Fibroblast of skin of left quadriceps (primary cell): ENCODE measurements at places on chromosomes 5 and 9.

- no peak for DNase-seq
Observed at GRCh38 chr5:15717001-15717400, 217.0 kb downstream of the FBXL7 start.

DNA sequence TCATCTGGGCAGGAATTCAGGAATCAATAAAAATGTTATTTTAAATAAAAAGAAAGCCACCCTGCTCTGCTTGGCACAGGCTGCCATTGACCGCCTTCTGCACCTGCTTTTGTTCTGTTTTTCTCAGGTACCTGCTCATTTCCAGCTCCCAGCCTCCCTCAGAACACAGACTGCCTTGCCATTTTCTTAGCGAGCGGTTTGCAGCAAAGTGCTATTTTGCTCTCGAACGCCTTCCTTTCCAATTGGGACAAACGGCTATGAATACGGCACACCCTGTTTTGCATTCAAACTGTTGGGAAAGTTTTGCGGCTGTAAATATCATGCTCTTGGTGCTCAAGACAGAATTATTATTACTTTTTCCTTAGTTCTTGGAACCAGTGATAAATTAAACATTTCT lies 25.1 kb upstream of the FCN1 start:
- no peak for DNase-seq

DNA sequence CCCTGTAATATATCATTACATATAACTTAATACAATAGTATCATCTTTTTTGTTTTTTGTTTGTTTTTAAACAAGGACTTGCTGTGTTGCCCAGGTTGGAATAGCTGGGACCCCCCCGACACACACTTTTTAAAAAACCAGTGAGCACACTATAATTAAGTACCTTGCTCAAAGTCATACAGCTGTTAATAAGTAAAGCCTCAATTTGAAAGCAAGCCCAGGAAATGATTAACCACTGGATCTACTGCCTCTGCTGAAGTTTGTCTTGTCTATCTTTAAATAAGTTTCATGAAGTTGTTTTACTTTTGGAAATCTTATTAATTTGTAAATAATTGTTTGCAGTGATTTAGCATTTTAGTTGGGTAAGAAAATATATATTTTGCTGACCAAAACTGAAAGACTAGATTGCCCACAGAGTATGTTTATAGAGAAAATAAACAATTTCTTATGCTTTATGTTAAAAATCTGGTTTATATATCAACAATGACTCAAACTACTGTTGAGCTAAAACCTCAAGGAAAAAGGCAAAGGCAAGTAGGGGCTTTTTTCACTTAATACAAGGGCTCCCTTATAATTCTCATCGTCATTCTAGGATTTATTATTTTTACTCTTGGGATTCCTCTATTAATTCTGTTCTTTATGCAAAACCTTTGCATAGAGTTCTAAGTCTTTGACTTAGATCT lies 5.8 kb upstream of the CARNMT1 start:
- peak; percentile 4 for DNase-seq

DNA sequence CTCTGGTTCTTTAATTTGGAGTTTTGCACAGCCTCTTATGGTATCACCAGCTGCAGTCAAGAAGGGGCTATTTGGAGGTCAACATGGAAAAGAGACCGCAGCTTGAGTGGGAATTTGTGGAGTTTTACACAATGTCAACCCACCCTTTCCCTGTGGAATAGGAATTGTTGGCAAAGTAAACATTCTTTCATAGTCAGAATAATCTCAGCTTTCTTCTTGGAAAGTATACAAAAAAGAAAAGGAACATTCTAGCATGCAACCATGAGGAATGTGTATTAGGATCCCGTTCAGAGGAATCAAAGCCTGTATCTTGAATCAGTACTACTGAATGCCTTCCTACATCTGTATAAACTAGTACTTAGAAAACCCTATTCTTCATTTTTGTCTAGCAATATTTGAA lies 107.6 kb downstream of the LURAP1L start:
- DNase-seq = peak; percentile 84

- no peak for DNase-seq
Observed at GRCh38 chr5:137887831-137888230, 1.4 kb upstream of the PKD2L2 start.

DNA sequence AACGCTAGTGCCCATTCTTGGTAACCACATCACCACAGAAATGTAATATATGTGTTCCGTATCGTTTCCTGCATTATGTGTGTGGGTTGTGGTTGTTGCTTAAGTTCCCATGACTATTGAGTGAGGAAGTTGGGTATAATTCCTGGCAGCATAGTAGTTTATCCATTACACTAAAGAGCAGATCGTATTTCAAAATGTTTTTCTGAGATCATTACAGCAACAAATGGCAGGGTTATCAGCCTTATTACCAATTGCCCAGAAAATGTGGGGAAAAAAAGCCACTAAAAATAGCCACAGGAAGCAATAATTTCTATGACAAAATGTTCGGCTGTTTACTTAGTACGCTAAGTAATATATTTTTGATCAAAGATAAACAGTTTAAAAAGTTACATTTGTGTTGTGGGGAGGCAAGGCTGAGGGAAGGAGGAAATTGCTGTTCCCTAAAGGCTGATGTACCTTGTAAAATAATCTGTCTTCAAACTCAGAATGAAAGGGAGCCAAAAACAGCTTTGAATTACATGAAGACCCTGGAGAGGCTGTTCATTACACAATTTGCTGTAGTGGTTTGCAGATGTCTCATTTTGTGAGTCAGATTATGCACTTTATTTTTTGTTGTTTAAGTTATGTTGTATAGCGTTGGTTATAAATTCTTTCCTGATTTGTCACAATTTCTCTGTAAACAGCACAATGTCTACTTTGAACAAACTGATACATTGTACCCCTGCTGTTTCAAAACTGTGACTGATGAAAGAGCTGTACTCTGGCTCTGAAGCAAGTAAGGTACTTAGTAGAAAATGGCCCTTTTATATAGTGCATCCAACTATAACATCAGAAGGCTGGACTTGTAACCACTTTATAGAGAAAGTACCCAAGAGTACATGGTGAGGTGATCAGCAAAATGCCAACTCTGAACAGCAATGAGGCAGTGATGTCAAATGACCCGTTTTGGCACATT lies 1028.5 kb downstream of the NR2F1-AS1 start:
- peak; percentile 98 for DNase-seq

DNA sequence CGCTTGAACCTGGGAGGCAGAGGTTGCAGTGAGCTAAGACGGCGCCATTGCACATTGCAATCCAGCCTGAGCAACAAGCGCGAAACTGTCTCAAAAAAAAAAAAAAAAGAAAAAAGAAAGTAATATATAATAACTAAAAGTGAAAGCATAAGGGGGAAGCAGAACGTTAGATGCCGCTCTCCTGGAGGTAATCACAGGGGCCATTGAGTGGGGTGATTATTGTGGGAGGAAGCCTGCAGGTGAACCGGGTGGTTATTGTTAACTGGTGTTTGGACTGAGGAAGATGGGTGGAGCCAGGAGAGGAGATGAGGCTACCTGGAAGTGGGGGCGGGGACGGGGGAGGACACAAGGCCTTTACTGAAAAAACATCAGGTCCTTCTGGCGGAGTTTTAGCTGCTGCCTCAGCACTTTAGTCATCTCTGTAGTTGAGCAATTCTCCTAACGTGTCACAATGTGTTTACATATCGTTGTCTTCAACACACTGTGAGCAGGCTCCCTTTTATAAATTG lies 5.3 kb upstream of the TJP2 start:
- DNase-seq = no peak

- no peak for DNase-seq
Observed at GRCh38 chr5:159440968-159441367, 110.7 kb upstream of the IL12B start.

- no peak for DNase-seq
Observed at GRCh38 chr5:141615991-141616720, 2.6 kb downstream of the DIAPH1 start.

- DNase-seq = no peak
Observed at GRCh38 chr9:123484130-123484529, 128.1 kb downstream of the CRB2 start.

GRCh38 chr5:107570805-107571531 lies 99.8 kb downstream of the EFNA5 start:
- no peak for DNase-seq

- no peak for DNase-seq
Observed at GRCh38 chr5:77177576-77177975, 32.9 kb upstream of the PDE8B start.

DNA sequence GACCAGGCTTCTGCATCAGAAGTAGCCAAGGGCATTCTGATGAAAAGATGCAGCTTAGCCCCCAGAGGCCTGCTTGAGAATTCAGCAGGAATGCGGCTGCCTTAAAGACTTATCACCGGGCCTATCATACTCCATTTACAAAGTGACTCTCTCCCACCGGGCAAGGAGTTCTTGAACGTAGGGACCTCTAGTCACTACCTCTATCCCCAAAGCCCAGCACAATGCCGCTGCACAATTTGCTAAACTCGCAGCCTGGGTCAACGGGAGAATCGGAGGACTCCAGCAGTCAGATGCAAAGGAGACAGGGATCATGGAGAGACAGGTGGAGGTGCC lies 661 bp downstream of the PDCL start:
- peak; percentile 9 for DNase-seq

GRCh38 chr5:62717301-62717933 lies 138.8 kb downstream of the LRRC70 start:
- DNase-seq = no peak

- DNase-seq = no peak
Observed at GRCh38 chr5:142435410-142436115, 110.7 kb upstream of the SPRY4 start.

- no peak for DNase-seq
Observed at GRCh38 chr9:137648396-137648795, 29.6 kb downstream of the EHMT1 start.
